Effector memory CD8-positive, alpha-beta T cell (primary cell): ENCODE measurements at places on chromosomes 1 and 21.
A peak's percentile ranks its signal among the peaks of the same experiment; 100 is the strongest.

DNA sequence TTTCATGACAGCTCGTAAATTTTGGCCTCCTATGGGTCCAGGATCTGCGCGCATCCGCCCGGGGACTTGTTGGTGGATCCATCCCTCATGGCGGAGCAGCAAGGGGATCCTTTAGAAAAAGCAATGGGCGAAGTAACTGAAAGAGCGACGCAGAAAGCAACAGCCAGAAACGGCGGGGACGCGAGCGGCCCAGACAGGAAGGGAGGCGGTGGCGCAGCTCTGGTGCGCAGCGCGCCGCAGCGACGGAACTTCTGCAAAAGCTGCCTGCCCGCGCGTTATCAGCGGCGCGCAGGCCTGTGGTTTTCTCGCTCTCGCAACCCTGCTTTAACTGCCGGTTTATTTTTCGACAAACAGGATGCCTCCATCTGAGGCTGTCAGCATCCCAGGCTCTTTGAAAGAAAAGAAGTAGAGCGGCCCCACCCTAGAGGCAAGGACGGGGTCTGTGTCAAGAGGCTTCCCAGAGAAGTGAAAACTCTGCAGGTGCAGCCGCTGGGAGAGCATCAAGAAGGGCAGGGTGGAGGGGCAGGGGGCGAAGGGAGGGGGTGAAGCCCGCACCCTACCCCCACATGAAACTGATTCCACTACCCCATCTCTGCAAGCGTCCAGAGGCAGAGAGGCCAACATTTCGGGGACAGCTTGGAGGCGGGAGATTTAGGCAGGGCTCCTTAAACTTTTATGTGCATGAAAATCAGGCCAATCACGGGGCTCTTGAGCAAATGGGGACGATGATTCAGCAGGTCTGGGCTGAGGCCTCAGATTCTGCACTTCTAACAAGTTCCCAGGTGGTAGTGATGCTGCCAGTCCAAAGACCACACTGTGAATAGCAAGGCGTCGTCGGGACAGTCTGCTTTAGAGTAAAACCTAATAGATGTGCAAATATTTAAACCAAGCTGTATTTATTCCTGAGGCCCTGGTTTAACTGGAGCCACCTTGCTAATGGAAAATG, 22.2 kb downstream of the RUNX1 start:
- peak; percentile 85 for DNase-seq

GRCh38 chr1:40059338-40059959, 18.9 kb downstream of the CAP1 start:
- no peak for DNase-seq

GRCh38 chr1:84163123-84163931, 19.3 kb downstream of the PRKACB start:
- DNase-seq, result no peak

DNA sequence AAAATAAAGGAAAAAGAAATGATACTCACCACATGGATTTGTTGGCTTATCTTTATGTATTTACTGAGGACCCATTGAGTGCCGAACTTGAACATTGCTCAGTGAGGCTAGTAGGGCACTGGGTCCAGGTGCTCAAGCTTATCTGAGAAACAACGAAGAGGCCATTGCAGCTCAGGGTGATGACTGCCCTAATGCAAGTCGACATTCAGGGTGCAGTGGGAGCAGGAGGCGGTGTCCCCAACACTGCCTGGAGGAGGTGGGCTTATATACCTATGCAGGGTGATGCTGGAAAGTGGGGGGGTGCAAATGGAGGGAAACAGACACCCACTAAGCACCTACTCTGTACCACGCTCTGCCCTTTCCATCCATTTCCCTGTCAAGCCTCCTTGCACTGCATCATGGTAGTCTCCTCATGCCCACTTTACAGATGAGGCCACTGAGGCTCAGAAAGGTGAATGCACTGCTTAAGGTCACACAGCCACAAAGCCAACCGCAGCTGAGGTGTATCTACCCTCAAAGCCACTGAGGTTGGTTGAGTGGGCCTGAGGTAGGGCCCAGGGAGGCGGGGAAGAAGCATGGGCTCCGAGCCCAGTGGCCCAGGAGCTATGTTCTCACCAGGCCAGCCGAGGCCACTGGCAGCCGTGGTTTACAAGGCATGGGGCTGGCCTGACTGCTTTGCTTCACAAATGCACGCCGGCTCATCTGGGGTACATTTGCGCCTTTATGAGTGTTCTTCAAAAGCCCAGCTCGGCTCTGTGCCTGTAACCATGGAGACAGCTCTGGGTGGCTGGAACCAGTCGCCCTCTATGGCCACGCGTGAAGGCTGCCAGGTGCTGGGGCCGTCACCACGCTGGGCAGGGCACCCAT, 103.8 kb downstream of the EPHB2 start:
- no peak for DNase-seq

DNA sequence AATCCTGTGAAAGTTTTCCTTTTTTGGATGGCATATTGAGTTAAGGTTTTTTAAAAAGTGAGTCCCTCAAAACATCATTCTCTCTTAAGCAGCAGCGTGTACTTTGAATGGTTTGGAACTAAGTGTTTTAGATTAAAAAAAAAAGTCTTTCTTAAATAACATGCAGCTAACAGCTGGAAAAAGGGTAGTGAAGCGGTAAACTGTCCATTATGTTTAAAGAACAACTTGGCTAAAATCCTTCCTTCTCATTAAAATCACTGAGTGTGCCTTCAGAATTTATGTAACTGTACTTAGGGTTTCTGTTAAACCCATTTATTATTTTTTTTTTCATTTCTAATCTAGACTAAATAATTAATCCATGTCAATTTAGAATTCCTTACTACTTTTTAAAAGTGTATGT, 254.2 kb upstream of the ADAMTS5 start:
- DNase-seq, result no peak

DNA sequence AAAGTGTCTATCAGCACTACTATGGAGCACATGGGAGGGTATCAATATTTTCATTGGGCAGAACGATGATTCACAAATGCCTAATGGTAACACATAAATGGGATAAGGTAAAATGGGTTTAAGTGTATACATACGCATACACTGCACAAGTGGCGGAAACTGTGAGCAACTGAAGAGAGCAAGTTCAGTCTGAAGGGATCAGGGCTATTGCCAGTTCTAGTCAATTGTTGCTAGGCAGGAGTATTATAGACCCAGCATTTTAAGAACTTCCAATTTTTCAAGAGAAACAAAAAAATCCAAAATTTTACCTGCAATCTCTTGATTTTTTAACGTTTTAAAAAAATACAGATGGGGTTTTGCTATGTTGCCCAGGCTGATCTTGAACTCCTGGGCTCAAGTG, 23.1 kb downstream of the FOXJ3 start:
- no peak for DNase-seq

DNA sequence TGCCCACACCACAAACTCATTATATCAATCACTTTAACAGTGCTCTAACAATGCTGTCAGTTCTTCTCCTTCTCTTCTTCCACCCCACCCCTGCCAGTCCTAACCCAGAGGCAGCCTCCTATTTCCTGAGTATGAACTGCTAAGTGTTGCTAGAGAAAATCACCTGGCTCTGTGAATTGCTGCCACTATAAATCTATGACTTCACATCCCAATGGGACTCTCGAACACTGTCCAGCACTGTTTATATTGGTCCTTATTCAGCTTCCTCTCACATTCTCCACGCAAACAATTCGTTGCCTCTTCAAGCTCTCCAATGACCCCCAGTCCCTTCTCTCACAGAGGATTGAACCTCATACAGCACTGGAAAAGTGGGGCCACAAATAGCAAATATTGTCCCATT, 27.0 kb upstream of the USH2A start:
- DNase-seq, result no peak

DNA sequence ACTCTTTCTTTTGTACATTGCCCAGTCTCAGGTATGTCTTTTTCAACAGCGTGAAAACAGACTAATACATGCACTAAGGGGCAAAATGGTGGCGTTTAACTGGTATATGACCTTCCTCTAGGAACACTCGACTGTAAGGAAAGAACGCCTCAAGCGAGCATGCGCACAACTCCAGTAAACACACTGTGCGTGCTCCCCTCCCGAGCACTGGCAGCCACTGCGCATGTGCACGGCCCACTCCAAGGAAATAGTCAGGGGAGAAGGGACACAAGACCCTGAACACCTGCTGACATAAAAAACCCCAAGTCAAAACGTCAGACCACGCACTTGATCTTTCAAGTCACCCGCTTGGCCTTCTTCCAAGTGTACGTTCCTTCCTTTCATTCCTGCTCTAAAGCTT, 173.5 kb downstream of the NPHP4 start:
- DNase-seq, result no peak

DNA sequence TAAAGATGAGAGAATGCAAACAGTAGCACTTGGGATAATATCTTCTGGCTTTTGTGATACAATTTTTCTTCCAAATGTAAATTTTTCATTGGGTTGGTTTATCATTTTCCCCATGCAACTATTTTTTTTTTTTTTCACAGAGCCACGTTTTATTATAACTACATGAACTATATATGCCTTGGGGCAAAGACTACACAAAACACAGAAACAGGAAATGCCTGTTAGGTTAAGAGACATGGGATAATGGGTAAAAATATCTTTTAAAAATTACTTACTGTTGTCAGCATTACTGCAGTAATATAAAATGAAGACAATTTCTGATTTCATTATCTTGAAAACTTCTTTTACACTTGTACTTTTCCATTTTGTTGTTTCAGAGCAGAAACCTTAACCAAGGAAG, 74.6 kb downstream of the DISP1 start:
- DNase-seq, result no peak

GRCh38 chr21:27694667-27695066, 727.8 kb upstream of the ADAMTS5 start:
- no peak for DNase-seq

DNA sequence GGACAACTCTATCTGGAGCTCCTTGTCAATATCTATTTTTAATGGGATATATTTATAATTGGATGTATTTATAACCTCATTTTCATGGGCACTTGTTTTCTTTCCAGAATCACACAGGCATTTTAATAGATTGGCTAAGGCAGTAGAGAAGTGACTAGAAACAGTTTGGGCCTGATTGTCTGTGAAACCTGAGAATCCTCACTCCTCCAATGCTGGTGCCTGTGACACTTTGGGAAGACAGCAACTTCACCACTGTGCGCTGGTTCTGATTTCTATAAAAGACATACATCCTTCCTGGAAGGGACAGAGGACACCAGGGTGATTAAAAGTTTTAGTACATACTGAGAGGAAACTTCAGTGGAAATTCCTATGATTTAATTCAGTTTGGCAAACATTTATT, 39.6 kb upstream of the RXRG start:
- no peak for DNase-seq

GRCh38 chr1:245682638-245683628, 528.1 kb downstream of the KIF26B start:
- DNase-seq, result no peak

DNA sequence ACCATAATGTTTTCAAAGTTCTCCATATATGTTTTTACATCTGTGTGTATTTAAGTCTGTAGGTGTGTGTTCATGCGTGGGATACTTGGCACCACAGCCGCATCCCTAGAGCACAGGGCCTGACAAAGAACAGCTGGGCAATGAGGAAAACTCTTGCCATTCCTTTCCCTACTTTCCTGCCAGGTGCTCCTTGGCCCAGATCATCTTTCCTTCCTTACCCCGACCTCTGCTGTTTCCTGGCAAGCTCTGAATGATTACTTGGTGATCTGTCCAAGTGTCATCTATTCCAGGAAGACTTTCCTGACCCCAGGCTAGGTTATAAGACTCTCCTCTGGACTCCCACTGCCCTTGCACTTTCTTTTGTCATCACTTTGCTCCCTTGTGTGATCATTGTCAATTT, 123.6 kb downstream of the ELAVL4 start:
- no peak for DNase-seq

GRCh38 chr21:33419538-33420123, 16.4 kb downstream of the IFNGR2 start:
- no peak for DNase-seq
